ENCODE measurements at places on chromosomes 1 and 21.
A peak's percentile ranks its signal among the peaks of the same experiment; 100 is the strongest.

- DNase-seq, result no peak
Observed at GRCh38 chr1:38283696-38284470, 237.3 kb upstream of the POU3F1 start.

DNA sequence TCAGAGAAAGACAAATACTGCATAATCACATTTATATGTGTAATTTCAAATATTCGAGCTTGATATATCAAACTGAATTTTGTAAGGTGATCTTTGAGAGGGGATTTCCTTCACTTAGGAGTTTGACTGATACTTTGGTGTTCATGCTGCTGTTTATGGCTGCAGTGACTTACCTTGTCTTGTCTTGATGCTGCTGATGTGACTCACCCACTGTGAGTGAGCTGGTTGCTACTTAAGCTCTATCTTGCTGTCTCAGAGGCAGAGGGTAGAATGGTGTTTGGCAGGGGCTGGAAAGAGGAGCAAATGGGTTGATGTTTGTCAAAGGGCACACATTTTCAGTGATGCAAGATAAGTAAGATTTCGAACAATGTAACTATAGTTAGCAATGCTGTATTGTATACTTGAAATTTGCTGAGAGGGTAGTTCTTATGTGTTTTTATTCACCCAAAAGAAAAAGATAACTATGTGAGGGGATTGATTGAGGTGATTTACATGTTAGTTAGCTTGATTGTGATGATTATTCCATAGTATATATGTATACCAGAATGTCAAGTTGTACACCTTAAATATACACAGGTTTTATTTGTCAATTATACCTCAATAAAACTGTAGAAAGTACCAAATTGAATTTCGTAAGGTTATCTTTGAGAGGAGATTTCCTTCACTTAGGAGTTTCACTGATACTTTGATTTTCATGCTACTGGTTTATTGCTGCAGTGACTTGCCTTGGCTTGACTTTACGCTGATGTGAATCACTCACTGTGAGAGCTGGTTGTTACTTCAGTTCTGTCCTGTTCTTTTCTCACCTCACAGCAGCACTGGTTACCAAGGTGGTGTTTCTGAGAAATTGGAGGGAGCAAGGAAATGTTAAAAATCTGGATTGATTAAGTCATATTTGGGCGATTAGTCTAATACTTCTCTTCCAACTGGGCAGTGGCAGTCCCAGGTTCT, 94.5 kb upstream of the SLC5A9 start:
- DNase-seq, result no peak

DNA sequence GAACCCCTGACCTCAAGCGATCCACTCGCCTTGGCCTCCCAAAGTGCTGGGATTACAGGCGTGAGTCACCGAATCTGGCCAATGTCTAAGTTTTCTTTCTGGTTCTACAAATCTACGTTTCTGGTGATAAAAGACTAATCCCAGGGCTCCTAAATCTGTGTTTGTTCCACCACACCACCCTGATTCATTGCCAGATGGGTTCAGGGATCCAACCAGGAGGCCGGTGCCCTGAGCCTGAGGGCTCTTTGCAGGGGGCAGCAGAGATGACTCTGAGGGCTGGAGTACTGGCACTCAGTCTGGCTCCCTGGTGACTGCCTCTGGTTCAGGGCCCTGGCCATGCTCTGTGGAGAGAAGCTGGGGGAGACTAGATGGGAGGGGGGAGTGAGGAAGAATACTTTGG, 10.5 kb upstream of the OPRD1 start:
- no peak for DNase-seq

GRCh38 chr1:198934901-198935305, 296.1 kb downstream of the PTPRC start:
- DNase-seq, result peak; percentile 59

DNA sequence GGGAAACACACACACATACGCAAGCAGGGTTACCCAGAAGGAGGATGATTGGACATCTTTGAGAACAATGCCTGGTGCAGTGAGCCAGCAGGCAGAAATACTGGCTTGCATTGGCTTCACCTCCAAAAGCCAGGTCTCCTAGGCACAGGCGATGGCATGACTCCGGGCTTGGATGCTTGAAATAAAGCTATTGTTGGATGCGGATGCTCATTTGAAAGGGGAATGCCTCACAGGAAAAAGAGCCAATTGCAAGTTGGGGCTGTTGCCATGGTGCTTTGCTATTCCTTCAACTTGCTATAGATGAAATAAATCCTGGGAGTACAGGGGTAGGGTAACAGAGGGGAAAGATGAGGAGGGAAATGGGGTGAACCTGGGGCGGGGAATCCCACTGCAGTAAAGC, 180.7 kb upstream of the SGIP1 start:
- DNase-seq, result no peak

DNA sequence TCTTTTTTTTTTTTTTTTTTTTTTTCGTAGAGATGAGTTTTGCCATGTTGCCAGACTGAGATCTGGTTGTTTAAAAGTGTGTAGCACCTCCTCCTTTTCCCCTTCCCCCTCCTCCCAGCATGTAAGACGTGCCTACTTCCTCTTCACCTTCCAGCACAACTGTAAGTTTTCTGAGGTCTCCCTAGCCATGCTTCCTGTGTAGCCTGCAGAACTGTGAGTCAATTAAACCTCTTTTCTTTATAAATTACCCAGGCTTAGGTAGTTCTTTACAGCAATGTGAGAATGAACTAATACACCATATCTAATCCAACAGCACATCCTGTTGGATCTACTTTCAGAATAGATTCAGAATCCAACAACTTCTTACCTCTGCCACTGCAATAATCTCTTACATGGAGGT, 111.1 kb downstream of the CLIC6 start:
- peak; percentile 18 for DNase-seq

GRCh38 chr1:218259800-218260199, 25.3 kb upstream of the RRP15 start:
- DNase-seq, result no peak

- DNase-seq, result peak; percentile 41
Observed at GRCh38 chr1:191206513-191207207, 729.0 kb upstream of the BRINP3 start.

DNA sequence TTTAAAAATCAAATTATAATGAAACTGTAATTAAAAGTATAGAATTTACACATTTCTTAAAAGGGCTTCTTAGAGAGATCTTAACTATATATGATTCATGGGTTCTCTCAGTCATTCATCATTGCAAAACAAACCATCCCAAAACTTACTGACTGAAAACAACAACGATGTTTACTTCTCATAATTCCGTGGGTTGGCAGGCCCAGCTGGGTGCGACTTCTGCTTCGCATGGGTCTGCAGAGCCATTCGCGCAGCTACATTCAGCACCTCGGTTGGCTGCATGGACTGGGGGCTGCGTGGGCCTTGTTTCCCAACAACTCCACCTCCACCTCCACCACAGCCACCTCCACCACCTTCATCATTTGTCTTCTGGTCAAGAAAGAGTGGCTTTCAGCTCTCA, 4.0 kb downstream of the SLAMF8 start:
- DNase-seq, result no peak
